ENCODE measurements at places on chromosomes 3 and 15.

- no peak for DNase-seq
These were observed 31.6 kb downstream of the EIF4E3 start for GRCh38 chr3:71693641-71694040.

DNA sequence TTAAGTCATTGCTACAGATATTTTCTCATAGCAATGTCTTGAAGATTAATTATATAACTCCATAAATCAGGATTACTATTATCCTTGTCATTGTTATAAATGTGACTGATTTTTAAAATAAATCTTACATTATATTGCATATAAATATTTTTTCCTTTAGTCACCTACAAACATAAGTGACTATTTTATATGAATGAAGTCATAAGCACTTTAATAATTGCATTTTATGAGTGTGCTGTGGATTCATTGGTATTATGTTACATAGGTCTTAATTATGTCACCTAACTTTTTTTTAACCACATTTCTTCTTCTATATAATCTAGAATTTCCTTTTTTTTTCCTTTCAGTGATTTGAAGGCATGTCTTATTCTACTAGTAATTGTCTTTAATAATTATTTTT lies 1191.2 kb downstream of the NSUN3 start:
- no peak for DNase-seq

DNA sequence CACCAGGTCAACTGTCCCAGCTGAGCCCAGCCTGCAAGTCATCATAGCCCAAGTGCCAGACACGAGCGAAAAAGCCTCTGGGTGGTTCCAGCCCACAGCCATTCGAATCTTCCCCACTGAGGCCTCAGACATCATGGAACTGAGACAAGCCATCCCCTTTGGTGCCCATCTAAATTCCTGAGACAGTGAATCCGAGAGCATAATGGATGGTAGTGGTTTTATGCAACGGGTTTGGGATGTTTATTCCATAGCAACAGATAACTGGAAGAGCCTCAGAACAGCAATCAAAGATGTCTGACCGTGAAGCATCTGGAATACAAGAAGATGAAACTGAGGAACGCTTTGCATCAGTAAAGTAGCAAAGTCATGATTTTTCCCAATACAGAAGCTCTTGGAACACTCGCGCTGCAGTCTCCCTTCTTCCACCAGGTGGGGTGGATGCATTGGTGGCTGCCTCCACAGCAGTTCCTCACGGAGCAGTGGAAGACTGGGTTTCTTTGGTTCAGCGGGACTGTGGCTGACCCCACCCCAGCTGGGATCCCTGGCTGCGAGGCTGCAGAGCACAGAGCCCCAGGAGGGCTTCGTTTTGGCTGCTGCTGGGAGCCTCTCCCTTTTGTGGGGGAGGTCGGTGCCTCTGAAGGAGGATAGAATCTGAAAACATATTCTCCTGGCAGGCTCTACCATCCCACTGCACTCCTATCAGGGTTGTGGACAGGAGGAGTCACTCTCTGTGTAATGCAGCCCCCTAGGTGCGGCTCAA lies 26.4 kb upstream of the PDE8A start:
- peak; percentile 71 for DNase-seq

DNA sequence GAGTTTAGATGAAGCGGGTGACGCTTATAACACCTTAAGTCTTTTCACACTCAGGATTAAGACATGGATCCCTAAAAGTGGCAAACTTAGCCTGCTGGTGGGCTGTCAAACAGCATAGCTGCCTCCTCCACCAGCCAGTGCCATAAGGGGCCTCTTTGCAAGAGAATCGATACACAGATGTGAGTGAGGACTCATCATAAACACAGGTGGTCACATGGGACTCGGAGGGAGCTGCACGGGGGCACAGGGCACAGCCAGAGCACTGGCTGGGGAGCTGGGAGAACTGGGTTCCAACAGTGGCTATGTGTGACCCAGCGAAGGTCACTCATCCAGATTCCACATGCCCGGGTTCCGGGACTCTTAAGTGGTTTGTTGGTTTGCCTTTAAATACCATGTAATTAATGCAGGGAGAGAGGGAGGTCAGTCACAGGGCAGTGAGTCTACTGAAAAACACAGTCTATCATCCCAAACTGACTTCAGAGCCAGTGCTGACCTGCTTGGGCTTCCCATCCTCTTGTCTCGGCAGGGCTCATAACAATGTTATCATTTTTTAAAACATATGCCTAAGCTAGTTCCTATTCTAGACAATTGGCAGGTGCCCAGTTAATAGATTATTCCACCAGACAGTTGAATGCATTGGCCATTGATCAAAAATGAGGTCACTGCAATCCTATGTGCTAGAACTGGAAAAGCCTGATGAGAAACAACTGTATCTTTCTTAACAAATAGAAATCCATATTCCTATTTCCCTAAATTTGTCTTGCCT lies 51.8 kb downstream of the SLC12A8 start:
- no peak for DNase-seq

DNA sequence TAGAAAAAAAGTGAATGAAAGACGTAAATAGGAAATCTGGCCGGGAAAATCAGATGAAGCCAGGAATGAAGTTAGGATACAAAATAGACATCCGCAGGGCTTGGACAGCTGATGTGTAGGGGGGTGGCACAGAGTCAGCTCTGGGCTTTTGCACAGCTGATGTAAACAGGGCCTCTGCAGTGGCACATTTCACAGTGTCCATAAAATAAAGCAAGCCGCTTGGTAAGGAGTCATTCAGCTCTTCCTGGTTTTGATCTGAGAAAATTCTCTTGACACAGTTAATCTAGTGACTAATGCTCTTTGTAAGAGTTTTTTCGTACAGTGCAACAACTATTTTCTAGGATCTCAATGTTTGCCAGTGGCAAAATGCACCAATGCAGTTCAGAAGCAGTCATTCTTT lies 153.3 kb downstream of the USP13 start:
- peak; percentile 48 for DNase-seq

GRCh38 chr3:3919316-3919715 lies 120.1 kb downstream of the LRRN1 start:
- no peak for DNase-seq

- DNase-seq: no peak
These were observed 37.0 kb upstream of the CASR start for GRCh38 chr3:122146466-122146865.

GRCh38 chr15:55627730-55628368 lies 39.7 kb upstream of the PYGO1 start:
- DNase-seq: peak; percentile 74

- no peak for DNase-seq
These were observed 61.4 kb downstream of the SMAD6 start for GRCh38 chr15:66763186-66764071.

DNA sequence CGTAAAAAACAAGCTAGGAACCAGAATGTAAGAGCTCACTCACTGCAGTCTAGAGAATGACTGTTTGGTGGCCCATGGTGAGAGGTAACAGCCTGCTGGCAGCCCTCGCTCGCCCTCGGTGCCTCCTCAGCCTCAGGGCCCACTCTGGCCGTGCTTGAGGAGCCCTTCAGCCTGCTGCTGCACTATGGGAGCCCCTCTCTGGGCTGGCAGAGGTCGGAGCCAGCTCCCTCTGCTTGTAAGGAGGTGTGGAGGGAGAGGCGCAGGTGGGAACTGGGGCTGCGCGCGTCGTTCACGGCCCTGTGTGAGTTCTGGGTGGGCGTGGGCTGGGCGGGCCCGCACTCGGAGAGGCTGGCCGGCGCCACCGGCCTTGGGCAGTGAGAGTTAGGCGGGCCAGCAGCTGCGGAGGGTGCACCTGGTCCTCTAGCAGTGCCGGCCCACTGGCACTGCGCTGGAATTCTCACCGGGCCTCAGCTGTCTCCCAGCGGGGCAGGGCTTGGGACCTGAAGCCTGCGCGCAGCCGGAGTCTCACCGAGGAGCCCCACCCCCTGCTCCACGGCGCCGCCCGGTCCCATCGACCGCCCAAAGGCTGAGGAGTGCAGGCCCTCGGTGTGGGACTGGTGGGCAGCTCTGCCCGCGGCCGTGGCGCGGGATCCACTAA lies 420.6 kb downstream of the RBMS3 start:
- DNase-seq: no peak

DNA sequence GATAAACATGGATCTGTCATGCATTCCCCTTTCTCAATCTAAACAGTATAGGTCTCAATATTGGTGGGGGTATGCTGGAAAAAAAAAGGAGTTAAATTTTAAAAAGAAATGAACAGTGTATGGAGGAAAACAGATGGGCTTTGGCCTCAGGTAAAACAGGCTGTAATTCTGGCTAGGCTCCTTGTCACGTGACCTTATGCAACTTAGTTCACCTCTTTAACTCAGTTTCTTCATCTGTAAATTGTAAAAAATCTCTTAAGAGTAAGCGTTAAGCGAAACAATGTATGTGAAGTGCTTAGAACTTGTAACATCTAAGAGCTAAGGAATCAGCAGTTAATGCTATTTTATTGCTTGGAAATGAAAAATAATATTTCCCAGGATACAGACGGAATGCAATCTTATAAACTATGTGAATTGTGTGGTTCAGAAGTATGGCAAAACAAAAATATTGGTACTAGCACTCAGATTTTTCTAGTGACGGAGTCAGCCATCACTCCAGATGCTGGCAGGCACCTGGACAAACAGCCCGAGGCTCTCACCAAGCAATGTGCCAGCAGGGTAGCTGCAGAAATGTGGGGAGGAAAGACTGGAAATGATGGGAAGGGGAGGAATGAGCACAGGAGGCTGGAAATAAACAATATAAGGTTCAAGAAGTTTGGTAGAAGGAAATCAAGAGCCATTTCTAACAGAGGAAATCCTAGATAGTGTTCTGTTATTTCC lies 172.8 kb downstream of the USP13 start:
- no peak for DNase-seq

DNA sequence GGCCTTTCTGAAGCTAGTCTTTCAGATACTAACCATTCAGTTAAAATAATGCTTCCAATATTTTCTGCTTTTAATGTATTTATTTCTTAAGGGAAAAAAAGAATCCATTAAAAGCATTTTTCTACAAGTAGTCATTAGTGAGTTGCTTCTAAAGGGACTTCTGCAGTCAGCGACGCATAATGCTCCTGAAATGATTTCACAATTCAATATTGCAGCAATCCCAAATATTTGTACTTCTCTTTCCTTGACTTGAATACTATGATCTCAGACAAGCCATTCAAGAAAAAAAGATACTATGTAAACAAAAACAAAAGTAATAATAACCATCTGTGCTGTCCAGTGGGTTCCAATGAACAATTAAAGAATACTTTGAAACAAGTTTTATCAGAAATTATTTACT lies 681.0 kb downstream of the DIPK2A start:
- peak; percentile 67 for DNase-seq

DNA sequence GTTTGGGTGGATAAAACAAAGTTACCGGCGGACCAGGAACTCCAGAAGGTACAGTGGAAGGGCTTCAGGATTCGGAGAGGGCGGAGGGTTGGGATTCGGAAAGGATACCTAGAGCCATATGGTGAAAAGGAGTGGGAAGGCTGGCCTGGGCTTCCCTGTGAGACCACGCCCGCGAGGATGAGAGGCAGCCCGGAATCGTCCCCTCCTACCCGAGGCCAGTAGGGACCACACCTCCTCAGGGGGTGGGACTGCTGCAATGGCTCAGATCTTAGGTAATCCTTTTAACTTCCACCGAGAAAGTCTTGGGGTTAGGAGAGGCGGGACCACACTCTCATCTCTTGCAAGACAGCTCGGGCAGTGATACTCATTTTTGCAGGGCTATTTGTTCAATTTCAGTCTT lies 511.3 kb downstream of the OCA2 start:
- no peak for DNase-seq

DNA sequence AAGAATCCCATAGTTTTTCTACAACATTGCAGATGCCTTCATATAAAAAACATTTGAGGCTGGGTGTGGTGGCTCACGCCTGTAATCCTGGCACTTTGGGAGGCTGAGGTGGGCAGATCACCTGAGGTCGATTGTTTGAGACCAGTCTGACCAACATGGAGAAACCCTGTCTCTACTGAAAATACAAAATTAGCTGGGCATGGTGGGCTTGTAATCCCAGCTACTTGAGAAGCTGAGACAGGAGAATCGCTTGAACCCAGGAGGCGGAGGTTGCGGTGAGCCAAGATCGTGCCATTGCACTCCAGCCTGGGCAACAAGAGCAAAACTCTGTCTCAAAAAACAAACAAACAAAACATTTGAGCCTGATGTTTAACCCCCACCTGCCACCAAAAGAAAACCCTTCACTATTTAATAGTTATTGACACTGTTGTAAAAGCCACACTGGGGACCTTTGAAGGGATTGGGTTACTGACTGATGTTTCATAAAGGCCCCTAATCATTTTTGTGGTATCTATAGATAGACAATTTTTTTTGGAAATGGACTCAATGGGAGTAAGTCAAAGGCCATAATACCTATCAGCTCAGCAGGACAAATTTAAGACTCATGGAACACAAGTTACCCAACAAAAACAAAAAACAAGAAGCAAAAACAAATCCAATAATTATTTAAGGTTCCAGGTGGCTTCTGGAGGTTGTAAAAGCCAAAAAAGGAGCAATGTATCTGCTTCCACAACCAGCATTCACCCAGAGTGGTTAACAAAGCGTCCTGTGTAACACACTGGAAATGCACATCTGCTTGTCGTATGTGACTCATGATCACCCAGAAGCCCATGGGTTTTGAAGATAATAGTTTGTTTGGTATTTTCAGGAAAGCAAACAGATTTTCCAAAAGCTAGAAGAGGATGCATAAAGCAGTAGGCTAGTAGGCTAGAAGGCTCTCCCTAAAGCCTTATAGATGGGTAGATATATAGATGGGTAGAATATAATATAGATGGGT lies 41.2 kb downstream of the CDCP1 start:
- DNase-seq: peak; percentile 44

DNA sequence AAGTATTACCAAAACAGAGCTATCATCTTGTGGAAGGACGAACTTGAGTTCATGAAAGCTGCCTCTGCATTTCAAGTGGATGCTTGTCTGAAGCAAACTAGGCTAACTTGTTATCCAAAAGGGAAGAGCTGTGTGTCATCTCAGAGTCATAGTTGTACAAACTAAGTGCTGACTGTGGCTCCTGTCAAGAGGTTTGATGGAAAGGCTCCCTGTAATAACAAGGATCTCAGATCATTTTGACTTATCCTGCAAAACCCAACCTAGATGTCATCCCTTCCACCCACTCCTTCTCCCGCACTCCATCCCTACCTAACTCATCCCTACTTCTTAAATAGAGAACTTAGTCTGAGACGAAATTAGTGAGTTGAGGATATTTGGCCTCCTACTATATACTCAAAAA lies 110.8 kb downstream of the NR2E3 start:
- peak; percentile 4 for DNase-seq

GRCh38 chr3:172029425-172030098 lies 9.8 kb upstream of the FNDC3B start:
- DNase-seq: no peak

DNA sequence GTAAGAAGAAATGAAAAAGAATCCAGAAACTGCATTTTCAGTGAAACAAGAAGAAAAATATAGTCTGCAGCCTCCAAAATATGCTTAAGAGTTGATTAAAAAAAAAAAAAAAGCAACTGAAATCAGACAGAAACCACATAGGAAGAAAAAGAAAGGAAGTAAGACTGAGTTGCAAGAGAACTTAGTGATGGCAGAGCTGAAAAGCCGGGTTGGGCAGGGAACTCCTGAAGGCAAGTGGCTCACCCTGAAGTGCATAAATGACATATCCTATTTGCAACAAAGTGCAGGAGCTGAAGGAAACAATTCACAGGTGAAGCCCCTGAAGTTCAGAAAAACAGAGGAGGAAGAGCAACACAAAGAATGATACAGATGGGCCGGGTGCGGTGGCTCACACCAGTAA lies 108.8 kb upstream of the SLC25A36 start:
- no peak for DNase-seq

Measured in fibroblast of skin of back (primary cell).